ENCODE measurements at places on chromosomes 6 and 20.

DNA sequence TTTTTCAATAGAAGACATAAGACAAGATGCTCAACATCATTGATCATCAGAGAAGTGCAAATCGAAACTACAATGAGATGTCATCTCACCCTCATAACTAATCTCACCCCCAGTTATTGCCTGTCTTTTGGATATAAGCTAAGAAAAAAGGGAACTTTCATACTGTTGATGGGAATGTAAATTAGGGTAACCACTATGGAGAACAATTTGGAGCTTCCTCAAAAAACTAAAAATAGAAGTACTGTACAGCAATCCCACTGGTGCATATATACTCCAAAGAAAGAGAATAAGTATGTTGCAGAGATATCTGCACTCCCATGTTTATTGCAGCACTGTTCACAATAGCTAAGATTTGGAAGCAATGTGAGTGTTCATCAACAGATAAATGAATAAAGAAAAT, 26.4 kb upstream of the PHF3 start:
- no peak for DNase-seq

GRCh38 chr20:34876406-34877282, at the start of gene ACSS2:
Gene ACSS2 (plus strand): TSS chr20:34876612. CDS start chr20:34876646, 34 bp downstream.
- DNase-seq: no peak

- DNase-seq: no peak
These were observed 151.3 kb downstream of the DTNBP1 start for GRCh38 chr6:15511248-15512125.

DNA sequence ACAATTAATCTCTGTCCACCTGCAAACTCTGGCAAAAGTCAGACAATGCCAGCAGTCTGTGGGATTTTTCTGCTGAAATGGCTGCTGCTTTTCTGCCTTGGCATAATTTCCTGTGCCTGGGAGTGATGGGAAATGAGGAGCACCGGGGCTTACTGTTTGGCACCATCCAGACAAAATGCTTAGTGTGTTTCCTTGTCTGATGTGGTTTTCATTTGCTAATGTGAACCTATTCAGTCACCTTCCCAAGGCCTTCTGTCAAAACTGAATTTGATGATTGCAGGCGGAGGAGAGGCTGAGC, 56.4 kb downstream of the CDH4 start:
- no peak for DNase-seq

Measured in SW 1271 (cell line).